Hematopoietic multipotent progenitor cell treated with erythropoietin and hydrocortisone succinate and interleukin-3 and kit ligand, for 17 days (in vitro differentiated cells): ENCODE measurements at places on chromosomes 6 and 20.

GRCh38 chr20:39706184-39706663 is 744.1 kb downstream of the DHX35 start:
- no peak for DNase-seq

- DNase-seq = no peak
Observed at GRCh38 chr6:169115632-169116031, 138.0 kb downstream of the THBS2 start.

DNA sequence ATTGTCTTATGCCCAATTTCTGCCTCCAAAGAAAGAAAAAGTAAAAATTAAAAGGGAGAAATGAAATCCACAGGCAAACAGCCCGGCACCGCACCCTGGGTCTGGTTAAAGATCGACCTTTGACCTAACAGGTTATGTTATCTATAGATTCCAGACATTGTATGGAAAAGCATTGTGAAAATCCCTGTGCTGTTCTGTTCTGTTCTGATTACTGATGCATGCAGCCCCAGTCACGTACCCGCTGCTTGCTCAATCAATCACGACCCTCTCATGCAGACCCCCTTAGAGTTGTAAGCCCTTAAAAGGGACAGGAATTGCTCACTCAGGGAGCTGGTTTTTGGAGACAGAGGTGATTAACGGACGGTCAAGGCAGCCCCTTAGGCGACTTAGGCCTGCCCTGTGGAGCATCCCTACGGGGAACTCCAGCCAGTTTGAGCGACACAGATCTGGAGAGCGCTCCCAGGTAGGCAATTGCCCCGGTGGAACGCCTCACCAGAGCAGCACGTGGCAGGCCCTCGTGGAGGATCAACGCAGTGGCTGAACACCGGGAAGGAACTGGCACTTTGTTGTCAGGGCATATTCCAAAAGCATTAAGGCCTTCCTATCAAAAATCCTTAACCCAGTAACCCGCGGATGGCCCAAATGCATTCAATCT is 12.0 kb upstream of the HFE start:
- no peak for DNase-seq

DNA sequence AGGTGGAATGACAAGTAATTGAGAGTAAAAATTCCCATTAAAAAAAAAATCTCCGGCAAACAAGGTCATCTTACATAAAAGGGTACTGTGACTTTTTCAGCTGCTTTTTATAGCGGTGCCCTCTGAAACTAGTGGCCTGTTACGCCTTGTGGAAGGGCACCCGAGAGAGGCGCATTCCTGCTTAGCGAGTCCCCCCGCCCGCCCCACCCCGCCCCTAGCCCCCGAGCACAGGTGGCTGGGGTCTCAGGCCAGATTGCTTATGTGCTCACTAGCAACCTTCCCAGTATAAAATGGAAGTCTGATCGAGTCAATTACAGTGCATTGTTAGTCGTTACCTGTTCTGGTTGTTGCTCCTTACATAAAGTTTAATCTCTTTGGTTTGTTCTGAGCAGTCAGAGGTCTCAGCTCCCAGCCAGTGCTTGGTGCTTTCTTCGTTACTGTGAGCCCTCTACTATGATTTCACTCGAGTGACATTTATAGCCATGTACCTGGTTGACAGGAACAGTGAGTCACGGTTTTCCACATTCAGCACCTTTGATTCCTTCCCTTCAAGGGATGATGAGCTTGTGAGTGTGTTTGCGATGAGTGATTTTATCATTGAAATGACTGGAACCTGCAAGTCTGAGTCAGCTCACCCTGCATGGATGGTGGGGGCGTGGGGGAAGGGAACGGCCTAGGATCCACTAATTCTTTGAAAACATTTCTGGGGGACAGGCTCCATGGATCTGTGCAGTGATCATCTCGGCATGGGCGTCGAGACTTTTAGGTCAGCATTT is 47.6 kb downstream of the ZDHHC14 start:
- no peak for DNase-seq

- DNase-seq = no peak
Observed at GRCh38 chr6:11815231-11815630, 36.6 kb upstream of the ADTRP start.

GRCh38 chr6:43714311-43715055 is 26.9 kb upstream of the MRPS18A start:
- DNase-seq = no peak

GRCh38 chr6:45772051-45772450 is 243.6 kb downstream of the CLIC5 start:
- DNase-seq = no peak

- DNase-seq = no peak
Observed at GRCh38 chr6:145457556-145457955, 277.8 kb downstream of the EPM2A start.

- no peak for DNase-seq
Observed at GRCh38 chr6:140078561-140079125, 704.2 kb upstream of the CITED2 start.

- no peak for DNase-seq
Observed at GRCh38 chr6:82138075-82138791, 109.3 kb downstream of the IBTK start.

DNA sequence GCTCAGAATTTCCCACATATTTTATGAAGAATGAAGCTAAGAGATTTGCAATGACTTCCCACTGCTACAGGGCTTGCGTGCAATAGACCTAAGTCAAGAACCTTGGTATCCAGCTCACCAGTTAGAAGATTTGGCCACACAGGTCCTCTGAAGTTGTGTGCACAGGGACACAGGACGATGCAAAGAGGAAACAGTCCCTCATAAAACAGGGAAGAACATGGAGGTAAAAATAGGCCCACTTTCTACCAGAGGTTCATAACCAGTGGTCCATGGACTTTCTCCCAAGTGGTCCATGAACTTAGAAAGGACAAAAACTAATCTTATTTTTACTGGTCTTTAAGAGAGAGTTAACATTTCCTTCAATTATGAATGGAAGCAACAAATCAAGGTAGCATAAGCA is 1.3 kb downstream of the ZKSCAN4 start:
- DNase-seq = no peak

DNA sequence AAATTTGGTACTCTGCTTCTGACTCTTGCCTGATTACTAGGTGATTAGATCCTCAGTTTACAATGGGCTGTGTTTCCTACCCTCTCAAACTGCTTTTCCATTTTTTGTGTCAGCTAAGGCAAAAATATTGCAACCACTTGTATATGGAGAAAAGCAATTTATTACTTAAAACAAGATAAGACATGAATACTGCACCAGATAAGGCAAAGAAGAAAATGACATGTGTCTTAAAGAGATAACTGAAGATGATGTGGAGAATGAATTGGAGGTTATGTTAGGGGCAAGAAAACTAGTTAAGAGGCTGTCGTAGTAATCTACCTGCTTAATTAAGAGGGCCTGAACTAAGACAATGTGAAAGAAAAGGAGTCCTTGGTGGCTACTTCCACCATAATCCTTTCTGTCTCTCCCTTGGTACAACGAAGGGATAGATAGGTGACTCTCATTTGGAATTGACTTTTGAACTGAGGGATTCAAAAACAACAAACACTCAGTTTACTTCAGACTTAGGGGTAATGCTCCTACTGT is 16.3 kb upstream of the REV3L start:
- DNase-seq = peak; percentile 24

- DNase-seq = no peak
Observed at GRCh38 chr6:125806813-125807212, 16.1 kb downstream of the NCOA7 start.

DNA sequence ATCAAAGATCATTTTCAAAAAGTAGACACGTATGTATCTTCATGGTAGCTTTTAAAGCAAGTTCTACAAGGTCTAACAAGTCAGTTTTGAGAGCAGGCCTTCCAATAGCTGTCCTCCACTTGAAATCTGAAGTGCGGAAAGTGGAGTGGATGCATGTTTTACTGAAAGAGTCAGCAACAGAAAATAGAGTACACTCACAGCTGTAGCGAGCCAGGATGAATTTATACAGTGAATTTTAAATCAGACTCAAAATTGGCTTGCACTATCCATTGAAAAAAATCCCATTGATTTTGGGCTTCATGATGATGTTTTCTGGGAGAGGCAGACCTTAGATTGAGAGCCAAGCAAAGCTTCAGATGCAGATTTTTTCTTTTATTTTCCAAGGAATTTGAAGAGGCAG is 80.6 kb downstream of the GJA10 start:
- DNase-seq = no peak

- DNase-seq = no peak
Observed at GRCh38 chr6:128114164-128114563, 213.3 kb upstream of the THEMIS start.

GRCh38 chr6:45812922-45813321 is 202.7 kb downstream of the CLIC5 start:
- DNase-seq = no peak

- DNase-seq = no peak
Observed at GRCh38 chr6:108168090-108168463, 2.3 kb downstream of the NR2E1 start.

GRCh38 chr6:99151634-99152346 is 197.7 kb downstream of the FAXC start:
- peak; percentile 9 for DNase-seq

DNA sequence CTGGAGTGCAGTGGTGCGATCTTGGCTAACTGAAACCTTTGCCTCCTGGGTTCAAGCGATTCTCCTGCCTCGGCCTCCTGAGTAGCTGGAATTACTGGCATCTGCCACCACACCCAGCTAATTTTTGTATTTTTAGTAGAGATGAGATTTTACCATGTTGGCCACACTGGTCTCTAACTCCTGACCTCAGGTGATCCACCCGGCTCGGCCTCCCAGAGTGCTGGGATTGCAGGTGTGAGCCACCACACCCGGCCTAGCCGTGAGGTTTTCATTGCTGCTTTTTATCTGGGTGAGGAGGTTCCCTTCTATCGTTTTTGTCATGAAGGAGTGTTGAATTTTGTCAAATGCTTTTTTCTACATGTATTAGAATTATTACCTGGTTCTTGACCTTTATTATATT is 23.9 kb downstream of the SRC start:
- DNase-seq = no peak
